Activated gamma-delta T cell treated with anti-CD3 and anti-CD28 coated beads, Interleukin-2, amount 50 U/mL, for 16 hours (primary cell): ENCODE measurements at places on chromosomes 12 and 14.
A peak's percentile ranks its signal among the peaks of the same experiment; 100 is the strongest.

DNA sequence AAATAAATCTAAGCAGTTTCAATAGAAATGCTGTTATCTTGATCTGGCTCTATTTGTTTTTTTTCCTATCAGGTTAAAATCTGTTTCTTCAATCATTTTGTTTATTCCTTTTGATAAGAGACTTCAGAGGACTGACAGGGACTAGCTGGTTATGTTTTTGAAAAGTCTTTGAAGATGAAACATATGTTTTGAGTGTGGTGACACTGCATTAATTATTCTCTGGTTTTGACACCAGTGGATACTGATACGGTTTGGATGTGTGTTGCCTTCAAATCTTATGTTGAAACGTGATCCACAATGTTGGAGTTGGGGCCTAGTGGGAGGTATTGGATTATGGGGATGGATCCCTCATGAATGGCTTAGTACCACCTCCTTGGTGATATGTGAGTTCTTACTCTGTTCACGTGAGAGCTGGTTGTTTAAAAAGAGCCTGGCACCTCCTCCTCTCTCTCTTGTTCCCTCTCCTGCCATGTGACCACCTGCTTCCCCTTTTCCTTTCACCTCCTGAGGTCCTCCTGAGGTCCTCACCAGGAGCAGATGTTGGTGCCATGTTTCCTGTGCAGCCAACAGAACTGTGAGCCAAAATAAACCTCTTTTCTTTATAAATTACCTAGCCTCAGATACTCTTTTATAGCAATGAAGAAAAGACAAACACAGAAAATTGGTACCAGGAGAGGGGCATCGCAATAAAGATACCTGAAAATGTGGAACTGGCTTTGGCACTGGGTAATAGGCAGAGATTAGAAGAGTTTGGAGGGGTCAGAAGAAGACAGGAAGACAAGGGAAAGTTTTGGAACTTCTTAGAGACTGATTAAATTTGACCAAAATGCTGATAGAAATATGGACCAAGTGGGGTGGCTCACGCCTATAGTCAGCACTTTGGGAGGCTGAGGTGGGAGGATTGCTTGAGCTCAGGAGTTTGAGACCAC, 23.0 kb downstream of the RASSF3 start:
- DNase-seq: no peak

GRCh38 chr12:84986117-84986516, 50.0 kb downstream of the TSPAN19 start:
- DNase-seq: no peak

GRCh38 chr12:105978276-105978675, 160.5 kb downstream of the NUAK1 start:
- DNase-seq: no peak

- no peak for DNase-seq
Observed at GRCh38 chr12:4161718-4162117, 111.8 kb upstream of the CCND2 start.

GRCh38 chr12:67943141-67943892, 45.9 kb upstream of the IFNG-AS1 start:
- peak; percentile 61 for DNase-seq

- no peak for DNase-seq
Observed at GRCh38 chr12:119180380-119181040, 1.8 kb downstream of the HSPB8 start.

DNA sequence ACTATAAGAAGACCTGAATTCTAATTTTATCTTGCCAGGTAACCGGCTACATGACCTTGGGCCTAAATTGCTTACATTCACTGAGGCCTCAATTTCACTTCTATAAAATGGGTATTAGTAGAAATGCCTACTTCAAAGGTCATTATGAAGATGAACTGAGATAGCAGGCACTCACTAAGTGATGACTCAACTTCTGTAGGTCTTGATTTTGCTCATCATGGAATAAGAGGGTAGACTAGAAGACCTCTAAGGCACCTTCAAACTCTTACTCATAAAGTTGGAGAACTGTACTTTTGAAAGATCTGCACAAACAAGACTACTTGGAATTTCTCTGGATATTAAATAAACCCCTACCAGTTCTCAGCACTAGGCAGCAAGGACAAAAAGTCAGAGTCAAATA, 39.3 kb upstream of the FRMD6 start:
- DNase-seq: no peak

DNA sequence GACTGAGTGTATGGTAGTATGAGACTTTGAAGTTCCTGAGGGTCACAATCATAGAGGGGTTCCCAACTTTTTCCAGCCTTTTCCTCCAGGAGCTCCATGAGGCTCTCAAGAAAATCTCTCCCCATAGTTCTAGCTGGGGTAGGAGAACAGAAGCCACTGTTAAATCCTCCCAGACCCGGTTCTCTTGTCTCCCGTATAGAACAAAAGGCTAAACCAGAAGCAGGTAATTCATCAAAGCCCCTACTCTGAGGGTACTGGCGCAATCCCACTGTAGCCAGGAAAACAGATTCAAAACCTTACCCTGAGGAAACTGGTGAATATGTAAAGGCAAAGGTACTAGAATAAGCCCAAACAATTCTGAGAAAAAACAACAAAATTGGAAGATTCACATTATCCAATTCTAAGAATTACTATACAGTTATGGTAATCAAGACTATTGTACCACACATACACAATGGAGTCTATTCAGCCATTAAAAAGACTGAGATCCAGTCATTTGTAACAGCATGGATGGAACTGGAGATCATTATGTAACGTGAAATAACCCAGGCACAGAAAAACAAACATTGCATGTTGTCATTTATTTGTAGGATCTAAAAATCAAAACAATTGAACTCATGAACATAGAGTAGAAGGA, 20.5 kb downstream of the OR8S1 start:
- no peak for DNase-seq

DNA sequence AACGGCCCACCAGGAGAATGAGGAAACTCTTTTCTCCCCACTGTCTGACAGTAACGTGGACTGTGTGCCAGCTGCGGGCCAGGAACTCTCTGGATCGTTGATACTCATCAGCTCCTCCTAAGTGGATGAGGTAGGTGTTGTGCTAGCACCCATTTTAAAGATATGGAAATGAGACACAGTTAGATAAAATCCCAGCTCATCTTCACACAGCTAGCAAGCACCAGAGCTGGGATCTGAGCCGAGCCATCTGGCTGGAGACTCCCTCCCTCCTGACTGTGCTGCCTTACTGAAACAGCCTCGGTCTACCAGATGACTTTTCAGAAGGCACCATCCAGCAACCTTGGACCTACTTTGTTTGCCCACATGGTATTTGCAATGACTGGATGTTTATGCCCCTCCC, 49.2 kb downstream of the TMEM132D start:
- no peak for DNase-seq

DNA sequence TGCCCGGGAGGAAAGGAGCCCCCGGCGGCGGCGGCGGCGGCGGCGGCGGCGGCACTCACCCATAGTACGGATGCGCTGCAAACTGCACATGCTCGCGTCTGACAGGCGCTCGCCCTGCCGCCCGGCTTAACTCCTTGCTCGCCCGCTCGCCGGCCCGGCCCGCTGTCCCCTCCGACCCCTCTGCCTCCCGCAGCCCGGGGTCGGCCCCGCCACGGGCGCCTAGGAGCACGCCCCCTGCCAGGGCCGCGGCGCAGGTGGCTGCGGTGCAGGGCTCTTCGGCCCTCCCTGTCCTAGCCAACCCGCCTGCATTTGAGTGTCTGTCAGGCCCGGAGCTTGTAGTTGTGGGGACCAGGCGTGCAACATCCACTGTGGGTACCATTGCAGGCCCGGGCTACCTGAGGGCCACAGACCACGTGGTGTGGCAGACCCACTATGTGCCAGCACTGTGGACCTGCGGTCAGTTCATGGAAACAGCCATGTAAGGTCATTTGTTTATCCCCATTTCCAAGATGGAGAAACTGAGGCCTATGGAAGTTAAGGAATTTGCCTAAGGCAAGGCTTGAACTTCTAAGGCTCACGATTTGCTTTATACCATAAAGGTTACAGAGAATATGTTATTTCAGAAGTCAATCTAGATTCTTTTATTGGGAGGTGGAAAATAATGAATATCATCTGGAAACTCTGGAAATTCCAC, 17.6 kb upstream of the PLEKHH1 start:
- no peak for DNase-seq

GRCh38 chr12:69834147-69834546, 9.1 kb downstream of the MYRFL start:
- DNase-seq: no peak

DNA sequence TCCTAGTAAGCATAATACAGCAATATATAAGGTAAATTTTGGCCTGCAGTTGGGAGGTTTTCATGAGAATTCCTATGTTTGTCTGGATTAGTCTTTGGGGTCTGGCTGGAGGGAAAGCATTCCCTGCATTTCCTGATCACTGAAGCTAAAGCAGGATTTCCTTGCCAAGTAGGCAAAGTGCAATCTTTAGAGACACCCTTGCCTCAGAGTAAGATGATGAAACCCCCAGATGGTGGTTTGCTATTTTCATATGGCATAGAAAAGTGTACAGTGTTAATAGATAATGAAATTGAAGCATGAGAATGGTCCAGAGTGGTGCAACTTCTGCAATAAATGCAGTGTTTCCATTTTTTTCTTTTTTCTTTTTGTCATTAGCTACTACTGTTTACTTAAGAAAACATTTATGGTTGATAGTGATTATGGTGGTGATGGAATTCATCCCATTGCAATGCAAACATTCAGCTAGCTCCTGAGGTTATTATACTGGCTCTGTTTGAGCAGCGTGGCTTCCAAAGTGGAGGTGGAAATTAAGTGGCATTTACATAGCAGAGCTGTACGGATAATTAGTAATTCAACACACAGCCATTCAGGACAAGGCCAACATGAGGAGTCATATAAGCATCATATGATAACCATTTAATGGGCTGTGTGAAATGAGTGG, 276.3 kb downstream of the DUSP6 start:
- no peak for DNase-seq

GRCh38 chr14:20799456-20799891, 3.2 kb downstream of the RNASE1 start:
- DNase-seq: no peak

DNA sequence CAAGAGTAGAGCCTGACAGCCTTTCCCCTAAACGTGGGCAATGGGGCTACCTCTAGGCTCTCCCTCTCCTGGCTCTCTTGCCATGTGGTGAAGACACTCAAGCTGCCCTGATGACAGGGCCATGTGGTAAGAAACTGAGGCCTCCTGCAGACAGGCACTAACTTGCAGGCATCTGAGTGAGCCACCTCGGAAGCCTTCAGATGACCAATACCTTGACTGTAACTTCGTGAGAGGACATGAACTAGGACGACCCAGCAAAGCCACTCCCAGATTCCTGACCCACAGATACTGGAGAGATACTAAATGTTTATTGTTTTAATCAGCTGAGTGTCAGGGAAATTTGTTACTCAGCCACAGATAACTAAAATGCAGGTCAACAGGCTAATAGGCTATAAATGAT, 96.4 kb downstream of the EFCAB11 start:
- DNase-seq: no peak

GRCh38 chr14:53943751-53944083, 12.9 kb downstream of the BMP4 start:
- DNase-seq: no peak
